ENCODE measurements at places on chromosomes 6 and 20.
A peak's percentile ranks its signal among the peaks of the same experiment; 100 is the strongest.

DNA sequence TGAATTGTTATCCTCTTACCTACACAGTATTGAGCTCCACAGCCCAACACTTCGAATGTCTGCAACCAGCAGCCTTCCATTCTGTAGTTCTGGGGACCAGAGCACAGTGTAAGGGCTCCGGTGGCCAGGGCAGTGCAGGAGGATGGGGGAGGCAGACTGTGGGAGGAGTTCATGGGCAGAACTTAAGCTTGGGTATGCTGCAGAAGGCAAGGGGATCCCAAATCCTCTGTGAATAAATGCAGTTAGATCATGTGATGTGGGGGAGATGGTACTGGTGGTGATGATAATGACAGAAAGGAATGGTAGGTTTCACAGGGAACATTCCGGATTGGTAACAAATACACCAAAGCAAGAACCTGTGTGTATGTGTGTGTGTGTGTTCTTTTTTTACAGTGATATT, 26.5 kb upstream of the CNKSR3 start:
- no peak for DNase-seq

- DNase-seq, result no peak
These were observed 18.2 kb downstream of the TPX2 start for GRCh38 chr20:31757254-31757653.

- DNase-seq, result peak; percentile 75
These were observed 86.5 kb downstream of the LYRM4 start for GRCh38 chr6:5174244-5174643.

DNA sequence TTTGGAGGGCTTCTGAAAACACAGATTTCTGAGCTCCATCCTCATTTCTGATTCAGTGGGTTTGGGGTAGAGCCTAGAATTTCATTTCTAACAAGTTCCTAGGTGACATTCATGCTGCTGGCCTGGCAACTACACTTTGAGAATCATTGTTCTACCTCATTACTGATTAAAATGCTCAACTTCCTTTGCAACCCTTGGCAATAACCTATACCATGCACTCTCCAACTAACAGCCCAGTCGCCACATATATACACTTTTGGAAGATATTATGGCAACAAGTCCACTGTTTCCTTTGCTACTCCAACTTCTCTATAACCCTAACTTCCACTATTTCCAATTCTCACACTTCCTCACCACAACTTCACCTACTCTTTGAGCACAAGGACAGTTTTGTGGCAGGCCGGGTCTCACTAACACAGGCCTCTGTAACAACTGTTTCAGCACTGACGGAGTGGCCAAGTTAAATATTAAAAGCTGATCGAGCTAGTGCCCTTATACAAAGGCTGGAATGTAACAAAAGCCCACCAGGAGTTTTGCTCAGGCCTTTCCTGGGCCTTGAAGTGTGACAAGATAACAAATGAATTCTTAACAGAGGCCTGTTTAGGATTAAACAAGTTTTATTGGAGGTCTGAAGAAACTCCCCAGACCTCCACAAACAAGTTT, 32.1 kb upstream of the RAB23 start:
- DNase-seq, result no peak

Measured in CD4-positive, alpha-beta T cell treated with Interleukin-10 for 1 hour (primary cell).